ENCODE measurements at places on chromosomes 1 and 21. TPM values are rescaled to one million over a fixed set of nuclear protein-coding genes. Genes with fewer than 3 reads are reported as not detected.

DNA sequence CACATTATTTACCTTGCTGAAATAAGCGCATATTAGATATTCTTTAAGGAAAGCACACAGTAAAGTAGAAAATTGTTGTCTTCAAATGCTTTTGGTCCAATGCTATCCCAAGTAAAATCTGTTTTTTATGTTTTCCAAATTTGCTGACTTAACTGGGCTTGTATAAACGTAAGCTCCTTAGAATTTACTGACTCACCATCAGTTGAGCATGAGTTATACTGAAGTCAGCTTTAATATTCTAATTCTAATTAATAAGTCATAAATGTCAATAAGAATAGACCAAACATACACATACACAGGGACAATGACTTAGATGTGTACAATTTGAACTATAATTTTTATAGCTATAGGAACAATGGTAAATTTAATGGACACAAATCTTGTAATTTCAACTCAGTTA, 319.2 kb downstream of the TPR start:
- DNase-seq, result no peak

DNA sequence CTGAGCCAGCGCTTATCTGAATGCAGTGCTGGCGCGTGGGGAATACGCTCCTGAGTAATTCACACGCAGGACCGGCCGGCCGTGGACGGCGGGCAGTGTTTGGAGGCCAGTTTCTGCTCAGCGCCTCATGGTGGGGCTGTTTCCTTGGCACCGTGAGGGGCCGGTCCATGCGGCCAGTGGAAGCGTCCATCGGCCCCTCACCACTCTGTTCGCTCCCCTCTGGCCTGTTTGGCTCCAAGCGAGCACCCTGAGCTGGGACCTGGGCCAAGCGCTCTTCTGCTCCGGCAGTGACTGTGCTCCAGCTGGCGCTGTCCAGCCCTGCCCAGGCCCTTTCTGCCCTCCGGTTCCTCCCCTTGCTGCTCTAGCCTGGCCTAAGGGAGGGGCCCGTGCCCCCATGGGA, 16.3 kb upstream of the PLCH2 start:
- no peak for DNase-seq

- peak; percentile 91 for DNase-seq
Measured at GRCh38 chr1:157045250-157046218, at the start of gene ARHGEF11. Gene ARHGEF11 (minus strand): TSS chr1:157045742. CDS start chr1:157044330, 1,412 bp downstream.

GRCh38 chr1:245434280-245434679, 279.5 kb downstream of the KIF26B start:
- no peak for DNase-seq

- peak; percentile 65 for DNase-seq
Measured at GRCh38 chr1:30413606-30414005, 309.8 kb downstream of the MATN1 start.

DNA sequence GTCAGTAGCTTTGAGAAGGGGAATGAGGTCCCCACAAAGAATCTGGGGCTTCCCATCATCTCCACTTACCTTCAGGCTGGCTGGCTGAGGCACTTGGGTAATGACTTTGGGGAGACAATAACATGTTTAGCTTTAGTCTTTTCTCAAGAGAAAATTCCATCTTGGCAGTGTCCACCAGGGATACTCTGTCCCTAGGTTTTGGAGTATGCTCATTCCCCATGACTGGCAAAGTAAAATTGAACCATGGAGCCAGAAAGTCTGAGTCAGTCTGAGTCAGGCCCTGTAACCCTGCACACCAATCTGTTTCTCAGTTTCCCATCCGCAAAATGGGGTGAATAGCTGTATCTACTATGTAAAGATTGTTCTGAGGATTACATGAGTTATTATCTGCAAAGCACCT, 28.2 kb downstream of the RUNX1 start:
- no peak for DNase-seq

- DNase-seq, result no peak
Measured at GRCh38 chr21:31484219-31484618, 140.2 kb upstream of the TIAM1 start.

SLC35E2B gene
- 54.6 TPM for total RNA-seq

RNF186 gene
- total RNA-seq, result not detected

TMED5 gene
- 62.3 TPM for total RNA-seq

BSDC1 gene
- total RNA-seq, result 96.0 TPM

AMY1C gene
- not detected for total RNA-seq
